ENCODE measurements at places on chromosomes 16 and 17.

DNA sequence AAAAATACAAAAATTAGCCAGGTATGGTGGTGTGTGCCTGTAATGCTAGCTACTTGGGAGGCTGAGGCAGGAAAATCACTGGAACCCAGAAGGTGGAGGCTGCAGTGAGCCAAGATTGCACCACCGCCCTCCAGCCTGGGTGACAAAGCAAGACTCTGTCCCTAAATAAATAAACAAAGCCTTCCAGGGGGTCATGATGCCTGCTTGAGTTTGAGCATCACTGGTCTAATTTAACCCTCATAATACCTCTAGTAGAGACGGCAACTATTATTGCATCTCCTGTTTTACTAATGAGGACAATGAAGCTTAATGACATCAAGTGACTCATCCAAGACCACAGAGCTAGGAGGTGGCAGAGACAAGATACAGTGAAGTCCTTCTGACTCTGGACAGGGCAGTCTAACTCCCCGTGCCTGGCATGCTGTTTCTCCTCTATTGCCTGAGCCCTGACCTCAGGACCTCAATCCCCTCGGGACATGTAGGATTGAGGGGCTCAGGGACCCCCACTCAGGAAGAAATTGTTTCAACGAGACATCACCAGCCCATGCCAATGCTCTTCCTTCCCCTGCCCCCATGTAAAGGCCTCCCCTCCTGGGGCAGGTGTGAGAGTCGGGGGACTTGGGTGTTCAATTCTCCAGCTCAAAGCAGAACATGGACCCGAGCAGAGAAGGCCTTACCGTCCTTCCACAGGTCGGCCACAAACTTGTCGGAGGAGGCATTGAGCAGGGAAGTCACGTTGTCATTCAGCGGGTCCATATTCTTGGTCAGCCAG lies 102.9 kb downstream of the NDE1 start:
- no peak for DNase-seq

DNA sequence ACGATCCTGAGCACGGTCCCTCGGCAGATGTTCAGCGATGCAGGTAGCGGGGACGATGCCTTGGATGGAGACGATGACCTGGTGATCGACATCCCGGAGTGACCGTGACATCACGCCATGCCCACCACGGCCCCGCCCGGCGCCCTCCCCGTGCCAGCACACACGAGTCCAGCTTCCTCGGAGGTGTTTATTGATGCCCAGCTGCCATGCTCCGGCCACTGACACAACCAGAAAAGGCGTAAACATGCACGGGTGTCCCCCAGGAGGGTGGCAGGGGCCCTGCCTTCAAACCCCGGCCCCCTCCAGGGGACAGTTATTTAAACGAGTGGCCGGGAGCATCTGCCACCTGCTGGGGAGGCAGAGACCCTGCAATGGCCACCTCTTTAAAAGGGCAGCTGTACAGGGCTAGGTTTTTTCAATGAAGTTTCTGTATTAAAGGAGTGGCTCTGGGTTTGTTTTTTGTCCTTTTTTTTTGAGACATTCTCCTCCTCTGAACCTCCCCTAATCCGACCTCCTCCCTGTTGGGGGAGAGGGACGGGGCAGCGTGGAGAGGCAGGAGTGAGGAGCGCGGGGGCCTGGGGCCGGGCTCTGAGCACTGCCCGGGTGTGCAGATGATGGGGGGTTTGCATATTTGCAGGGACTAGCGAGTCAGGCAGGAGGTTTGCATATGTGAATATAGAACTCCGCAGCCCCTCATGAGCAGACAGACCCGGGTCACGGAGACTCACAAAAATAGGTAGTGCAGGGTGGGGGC lies 5.3 kb downstream of the DOC2A start:
- peak; percentile 11 for DNase-seq

GRCh38 chr16:83472776-83473501 lies 334.8 kb upstream of the HSBP1 start:
- no peak for DNase-seq

GRCh38 chr17:69246726-69247375 lies 18.2 kb upstream of the ABCA10 start:
- DNase-seq, result peak; percentile 62

DNA sequence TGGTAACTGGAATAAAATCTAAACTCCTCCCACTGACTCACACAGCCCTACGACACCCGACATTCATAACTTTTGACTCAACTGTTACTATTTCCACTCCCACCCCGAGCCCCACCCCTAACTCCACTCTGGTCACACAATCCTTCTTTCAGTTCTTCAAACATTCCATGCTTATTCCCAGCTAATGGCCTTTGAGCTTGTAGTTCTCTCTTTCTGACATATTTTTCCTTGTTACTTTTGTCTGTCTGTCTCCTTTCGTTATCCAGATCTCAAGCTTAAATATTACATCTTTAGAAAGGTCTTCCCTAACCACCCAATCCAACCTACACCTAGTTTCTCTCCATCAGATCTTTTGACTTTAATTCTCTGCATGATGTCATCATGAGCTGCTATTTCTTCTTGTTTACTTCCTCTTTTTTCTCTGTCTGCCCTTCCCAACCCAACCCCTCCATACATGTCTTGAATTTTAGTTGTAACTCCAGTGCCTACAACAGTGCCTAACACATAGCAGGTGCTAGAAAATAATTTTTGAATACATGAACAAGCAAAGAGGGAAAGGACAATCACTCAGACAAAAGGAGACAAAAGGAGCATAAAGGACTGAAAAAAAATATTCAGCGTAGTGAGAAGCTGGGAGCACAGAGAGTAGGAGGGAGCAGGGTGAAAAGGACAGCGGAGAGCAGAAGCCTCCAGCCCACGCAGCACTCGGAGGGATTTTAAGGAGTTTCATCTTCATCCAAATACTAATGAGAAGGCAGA lies 65.2 kb upstream of the SMIM36 start:
- DNase-seq, result no peak

- no peak for DNase-seq
Observed at GRCh38 chr17:61619493-61619892, 28.5 kb upstream of the NACA2 start.

GRCh38 chr17:42233156-42233555 lies 38.9 kb upstream of the GHDC start:
- no peak for DNase-seq

DNA sequence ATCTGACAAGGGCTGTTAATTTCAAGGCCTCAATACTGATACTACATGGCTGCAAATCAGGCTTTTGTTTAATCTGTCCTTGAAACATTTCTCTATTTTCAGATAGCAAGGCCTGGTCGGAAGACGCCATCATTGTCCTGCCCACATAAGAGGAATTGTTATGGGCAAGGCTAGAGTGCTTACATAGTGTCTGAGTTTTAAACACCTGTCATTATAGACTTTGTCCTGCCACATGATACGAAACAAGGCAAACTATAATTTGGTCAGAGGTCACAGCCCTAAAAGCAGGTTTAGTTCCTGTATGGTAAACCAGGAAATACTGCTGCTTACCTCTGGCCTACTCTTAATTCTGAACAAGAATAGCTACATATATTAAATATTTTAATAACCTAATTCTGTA lies 104.4 kb downstream of the SSH2 start:
- no peak for DNase-seq

GRCh38 chr16:82886146-82886545 lies 259.4 kb downstream of the CDH13 start:
- DNase-seq, result no peak

GRCh38 chr16:5205361-5206040 lies 107.9 kb upstream of the EEF2KMT start:
- DNase-seq, result no peak

DNA sequence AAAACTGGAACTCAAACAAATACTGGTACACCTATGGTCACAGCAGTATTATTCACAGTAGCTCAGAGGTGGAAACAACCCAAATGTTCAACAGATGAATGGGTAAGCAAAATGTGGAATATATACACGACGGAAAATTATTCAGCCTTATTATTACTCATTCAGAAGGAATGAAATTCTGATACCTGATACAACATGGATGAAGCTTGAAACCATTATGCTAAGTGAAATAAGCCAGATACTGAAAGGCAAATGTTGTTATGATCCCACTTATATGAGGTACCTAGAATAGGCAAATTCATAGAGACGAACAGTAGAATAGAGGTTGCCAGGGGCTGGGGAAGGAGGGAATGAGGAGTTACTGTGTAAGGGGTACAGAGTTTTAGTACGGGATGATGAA lies 27.1 kb upstream of the MYLK3 start:
- no peak for DNase-seq

DNA sequence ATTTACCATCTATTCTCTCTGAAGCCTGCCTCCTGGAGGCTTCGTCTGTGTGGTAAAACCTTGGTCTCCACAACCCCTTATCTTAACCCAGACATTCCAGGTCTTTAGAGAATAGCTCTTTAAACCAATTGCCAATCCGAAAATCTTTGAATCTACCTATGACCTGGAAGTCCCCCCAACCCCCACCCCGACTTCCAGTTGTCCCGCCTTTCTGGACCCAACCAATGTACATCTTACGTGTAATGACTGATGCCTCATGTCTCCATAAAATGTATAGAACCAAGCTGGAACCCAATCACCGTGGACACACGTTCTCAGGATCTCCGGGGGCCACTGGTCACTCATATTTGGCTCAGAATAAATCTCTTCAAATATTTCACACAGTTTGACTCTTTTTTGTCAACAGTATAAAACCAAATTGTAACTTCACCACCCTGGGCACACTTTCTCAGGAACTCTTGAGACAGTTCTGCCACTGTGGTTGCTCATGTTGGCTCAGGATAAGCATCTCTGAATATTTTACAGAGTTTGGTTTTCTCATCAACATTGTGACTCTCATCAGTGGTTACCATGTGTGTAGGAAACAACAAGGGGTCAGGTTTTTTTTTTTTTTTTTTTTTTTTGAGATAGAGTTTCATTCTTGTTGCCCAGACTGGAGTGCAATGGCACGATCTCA lies 18.1 kb upstream of the DNAH17 start:
- no peak for DNase-seq

- DNase-seq, result no peak
Observed at GRCh38 chr17:76314392-76315227, 6.5 kb upstream of the QRICH2 start.

- no peak for DNase-seq
Observed at GRCh38 chr16:14356064-14356463, 274.0 kb downstream of the PARN start.

- DNase-seq, result no peak
Observed at GRCh38 chr17:21214777-21215541, 998 bp upstream of the TMEM11 start.

- DNase-seq, result no peak
Observed at GRCh38 chr16:53832896-53833544, 129.1 kb downstream of the FTO start.

DNA sequence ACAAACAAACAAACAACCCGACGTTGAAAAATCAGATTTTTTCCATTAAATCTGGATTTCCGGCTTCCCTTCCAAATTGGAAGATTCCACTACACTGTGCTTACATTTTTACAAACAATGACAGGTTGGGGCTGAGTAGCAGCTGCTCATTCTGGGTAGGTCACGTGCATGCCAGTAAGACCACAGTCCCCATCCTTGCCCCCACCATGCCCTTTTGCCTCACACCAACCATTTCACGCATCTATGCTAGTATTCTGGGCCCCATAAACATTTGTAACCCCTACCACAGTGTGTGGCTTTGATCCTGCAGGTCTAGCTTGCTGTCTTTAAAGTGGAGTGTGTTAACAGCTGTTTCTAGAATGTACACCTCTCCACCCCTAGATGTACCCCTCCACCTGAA lies 366.1 kb downstream of the XYLT1 start:
- no peak for DNase-seq

- no peak for DNase-seq
Observed at GRCh38 chr16:7317982-7318381, 14.7 kb upstream of the RBFOX1 start.

DNA sequence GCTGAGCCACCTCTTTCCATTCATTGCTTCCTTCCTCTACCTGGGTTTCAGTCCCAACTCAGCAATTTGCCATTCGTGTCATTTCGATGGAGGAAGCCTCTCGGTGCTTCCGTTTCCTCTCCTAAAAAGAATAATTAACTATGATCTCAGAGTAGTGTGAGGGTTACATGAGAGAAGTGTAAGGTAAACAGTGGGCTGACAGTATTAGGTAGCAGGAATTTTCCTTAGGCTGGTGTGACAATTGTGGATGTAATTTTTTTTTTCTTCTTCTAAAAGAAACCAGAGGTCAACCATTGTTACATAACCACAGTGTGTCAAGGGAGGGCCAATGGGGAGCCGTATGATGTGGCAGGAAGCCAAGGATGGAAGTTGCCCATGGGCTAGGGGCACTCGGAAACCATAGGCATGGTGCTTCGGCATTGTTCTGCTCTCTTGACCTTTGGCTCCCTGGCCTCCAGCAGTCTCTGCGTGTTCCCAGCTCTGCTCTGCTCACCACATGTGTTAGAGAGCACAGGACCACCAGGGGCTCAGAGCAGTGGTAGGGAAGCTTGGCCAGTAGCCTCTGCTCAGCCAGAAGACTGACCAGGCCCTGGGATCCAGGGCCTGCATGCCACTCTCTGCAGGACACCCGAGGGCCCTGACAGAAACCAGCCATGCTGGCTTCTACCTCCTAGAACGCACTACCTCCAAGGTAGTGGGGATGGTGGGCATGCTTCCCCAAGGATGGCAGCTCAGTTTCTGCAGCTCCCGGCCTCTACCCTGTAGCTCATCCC lies 2.0 kb upstream of the TOP2A start:
- no peak for DNase-seq

DNA sequence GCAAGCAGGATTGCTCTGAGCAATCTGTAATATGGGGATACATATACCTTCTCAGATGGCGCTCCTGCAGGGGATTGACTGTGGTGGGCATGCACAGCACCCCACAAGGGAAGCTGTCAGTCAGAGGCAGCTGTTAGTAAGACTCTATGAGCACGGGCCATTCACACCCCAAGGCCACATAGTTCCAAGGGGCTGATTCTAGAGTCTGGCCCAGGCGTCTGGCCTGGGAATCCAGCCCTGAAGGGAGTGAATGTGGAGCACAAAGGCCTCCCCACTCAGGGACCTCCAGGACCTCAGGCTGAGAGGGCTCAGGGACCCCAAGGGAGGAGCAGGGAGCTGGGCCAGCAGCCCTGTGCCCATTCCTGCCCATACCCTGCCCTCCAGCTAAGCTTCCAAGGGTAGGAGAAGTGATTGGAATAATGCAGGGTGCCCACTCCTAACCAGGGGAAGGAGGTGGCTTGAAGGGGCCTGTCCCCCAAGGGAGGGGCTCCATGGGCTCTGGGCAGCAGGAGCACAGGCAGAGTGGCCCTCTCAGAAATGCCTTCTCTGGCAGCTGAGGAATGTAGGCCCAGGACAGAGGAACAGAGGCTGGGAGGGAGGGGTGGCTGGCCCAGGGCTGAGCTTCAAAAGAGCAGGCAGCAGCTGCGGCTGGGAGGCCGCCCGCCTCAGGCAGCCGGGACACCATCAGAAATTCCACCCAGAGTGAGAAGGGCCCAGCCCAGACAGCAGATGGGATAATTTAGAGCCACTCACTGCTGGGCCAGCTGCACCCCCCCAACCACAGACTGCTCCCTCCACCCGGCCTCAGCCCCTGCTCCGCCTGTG lies 48.9 kb upstream of the MRPS23 start:
- peak; percentile 79 for DNase-seq

GRCh38 chr17:60145006-60145935 lies 4.5 kb upstream of the CA4 start:
- DNase-seq, result no peak

- DNase-seq, result no peak
Observed at GRCh38 chr17:28384281-28385036, 13.0 kb downstream of the SARM1 start.

GRCh38 chr17:7330638-7331015 lies 1.5 kb upstream of the NEURL4 start:
- no peak for DNase-seq
